ENCODE measurements at places on chromosomes 1 and 21.

GRCh38 chr1:43227143-43227764 is 42.5 kb upstream of the TMEM125 start:
- DNase-seq, result peak; percentile 90

DNA sequence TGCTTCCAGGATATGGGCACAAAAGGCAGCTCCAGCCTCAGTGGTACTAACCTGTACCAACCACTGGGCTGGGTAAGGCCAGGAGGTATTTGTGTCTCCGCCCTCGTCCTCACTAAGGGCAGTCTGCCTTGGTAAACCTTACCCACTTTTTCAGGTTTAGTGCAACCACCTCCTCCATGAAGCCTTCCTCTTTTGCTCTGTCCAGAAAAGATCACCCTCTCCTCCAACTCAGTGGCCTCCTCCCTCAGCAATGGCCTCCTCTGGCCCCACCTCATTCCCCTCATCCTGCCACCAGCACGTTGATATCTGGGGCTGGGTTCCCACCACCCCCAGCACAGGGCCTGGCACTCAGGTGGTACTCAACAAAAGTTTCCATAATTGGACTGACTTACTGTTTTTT is 161.5 kb downstream of the GRIK3 start:
- DNase-seq, result no peak

- DNase-seq, result no peak
Observed at GRCh38 chr1:156283521-156283920, 604 bp upstream of the TMEM79 start.

- no peak for DNase-seq
Observed at GRCh38 chr21:43325968-43326715, 100.8 kb downstream of the SIK1 start.

- DNase-seq, result no peak
Observed at GRCh38 chr1:24286246-24287010, 32.7 kb upstream of the GRHL3 start.

DNA sequence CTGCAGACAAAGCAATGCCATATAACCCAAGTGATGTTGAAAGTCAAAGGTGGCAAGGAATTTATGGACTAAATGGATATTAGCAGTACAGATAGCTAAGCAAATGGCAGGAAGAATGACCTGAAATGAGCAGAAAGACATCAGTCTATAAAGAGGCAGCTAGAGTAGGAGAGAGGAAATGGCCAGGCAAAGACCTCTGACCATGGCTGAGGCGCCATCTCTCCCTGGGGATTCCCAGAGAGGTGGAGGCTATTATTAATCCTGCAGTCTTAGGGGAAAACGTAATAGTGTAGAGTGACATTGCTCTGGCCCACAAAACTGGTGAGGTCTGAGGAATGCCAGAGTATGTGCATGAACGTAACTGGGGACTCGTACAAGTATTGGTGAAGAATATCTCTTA is 563.6 kb upstream of the PRMT6 start:
- DNase-seq, result no peak

DNA sequence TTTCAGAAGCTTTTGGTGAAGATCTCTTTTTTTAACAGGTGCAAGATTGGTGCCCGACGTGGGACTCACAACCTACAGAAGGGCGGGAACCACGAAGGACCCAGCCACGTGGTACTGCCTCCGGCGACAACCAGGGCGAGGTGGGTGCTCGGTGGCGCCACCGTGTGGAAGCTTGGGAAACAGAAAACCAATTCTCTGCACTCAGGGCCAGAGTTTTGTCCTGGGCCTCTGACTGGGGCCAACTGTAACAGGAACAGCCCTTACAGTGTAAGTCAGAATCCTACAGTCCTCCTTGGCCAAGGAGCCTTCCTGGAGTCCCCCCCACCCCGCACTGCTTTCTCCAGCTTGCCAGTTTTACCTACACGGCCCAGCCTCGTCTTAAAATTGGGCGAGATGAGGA is 11.6 kb upstream of the S100A7A start:
- DNase-seq, result peak; percentile 56

DNA sequence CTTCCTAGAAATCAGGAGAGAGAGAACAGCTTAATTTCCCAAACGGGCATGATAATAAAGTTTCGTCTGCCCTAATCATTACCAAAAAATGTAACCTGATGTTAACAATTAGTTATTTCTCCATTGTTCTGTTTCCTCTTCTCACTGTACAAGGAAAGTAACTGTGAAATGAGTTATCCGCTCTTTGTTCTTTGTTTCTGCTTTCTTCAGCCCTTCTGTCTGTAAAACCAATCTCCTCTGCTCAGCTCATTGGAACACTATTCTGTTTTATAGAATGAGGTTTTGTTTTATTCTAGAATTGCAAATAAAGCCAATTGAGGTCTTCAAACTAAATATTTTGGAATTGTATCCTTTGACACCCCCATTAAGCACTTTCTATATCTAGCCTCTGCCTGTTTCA is 8.8 kb upstream of the THEM4 start:
- no peak for DNase-seq

DNA sequence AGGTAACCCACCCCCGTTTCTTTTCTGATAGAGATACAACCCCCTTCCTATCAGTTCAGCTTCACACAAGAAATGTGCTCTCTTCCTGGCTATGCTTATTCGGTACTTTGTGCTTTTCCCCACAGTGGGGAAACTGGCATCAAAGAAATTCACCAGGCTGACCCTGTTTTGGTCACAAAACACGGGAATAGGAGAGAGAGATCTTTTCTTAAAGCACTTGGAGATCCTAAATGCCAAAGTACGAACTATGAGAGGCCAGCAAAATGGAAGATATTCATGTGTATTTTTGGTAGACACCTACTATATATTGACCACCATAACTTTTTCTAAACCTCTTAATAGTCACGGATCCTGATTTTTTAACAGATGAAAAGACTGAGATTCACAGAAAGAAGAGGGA is 30.0 kb downstream of the SLC30A10 start:
- DNase-seq, result no peak

GRCh38 chr1:202234331-202235002 is 40.9 kb downstream of the LGR6 start:
- DNase-seq, result no peak

DNA sequence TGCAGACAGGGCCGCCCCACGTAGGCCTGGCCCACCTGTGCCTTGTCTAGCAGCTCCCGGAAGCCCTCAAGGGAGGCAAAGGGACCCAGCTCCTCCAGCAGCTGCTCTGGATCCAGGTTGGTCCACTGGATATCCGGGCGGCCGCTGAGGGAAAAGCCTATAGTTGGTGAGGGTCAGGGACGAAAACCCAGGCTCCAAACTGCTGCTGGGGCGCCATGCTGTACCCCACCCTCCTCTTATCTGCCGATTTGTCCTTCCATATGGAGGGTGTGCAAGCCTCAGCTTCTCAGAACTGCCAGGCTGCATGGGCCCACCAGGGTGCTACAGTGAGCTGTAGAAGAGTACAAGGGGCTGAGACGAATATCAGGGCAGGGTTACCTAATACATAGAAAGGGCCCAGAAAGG is 12.2 kb downstream of the PTCH2 start:
- DNase-seq, result no peak

DNA sequence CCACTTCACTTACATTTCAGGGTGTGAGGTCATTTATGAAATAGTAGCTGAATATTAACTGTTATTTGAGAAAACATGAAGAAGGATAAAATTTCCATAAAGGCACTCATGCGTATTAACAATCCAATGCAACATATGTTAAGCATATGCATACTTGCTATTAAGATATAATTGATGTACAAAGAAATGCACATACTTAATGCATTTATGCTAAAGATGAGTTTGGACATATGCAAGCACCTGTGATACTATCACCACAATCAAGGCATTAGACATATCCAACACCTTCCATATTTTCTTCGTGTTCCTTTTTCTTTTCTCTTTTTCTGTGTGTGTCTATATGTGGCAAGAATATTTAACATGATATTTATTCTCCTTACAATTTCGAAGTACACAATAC is 464.8 kb upstream of the BRINP3 start:
- DNase-seq, result no peak

DNA sequence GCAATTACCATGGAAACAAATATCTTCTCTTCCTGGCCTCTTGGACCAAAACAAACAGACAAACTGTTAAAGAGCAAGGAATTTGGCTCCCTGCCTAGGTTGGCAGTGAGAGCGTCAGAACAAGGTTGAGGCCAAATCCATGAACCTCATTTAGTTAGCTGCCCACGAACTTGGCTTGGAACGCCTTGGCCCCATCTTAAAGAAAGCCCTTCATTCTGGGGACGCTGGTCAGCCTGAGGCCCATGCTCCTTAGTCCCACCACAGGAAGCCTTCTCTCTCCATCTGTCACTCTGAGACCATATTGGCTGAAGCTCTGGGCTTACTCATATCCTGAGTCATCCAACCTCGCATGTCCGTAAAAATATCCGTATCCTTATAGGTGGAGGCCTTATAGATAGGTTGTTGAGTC is 62.4 kb upstream of the DIRAS3 start:
- DNase-seq, result no peak

GRCh38 chr21:46509741-46510502 is 51.2 kb downstream of the DIP2A start:
- no peak for DNase-seq

- no peak for DNase-seq
Observed at GRCh38 chr1:46553506-46553905, 2.1 kb upstream of the KNCN start.

GRCh38 chr1:65332821-65333220 is 23.5 kb downstream of the DNAJC6 start:
- no peak for DNase-seq

- no peak for DNase-seq
Observed at GRCh38 chr1:75539230-75540116, 71.4 kb downstream of the SLC44A5 start.

DNA sequence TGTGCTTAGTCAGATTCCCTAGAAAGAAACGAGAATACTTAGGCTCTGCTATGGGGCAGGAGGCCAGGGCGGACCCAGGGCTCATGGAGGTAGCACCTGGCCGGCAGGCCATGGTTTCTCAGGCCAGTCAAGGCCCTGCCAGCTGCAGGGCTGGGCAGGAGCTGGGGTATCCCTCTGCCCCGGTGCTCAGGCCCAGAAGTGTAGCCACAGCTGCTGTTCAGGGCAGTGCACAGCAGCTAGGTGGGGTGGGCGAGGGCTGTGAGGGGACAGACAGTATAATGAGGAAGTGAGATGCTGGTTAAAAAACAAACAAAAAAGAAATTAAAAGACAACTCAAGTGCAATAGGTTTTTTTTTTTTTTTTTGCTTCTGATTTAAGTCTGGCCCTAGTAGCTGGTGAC is 34.0 kb upstream of the EDN2 start:
- no peak for DNase-seq

- DNase-seq, result no peak
Observed at GRCh38 chr1:17097787-17098186, 21.5 kb downstream of the PADI2 start.

- no peak for DNase-seq
Observed at GRCh38 chr1:15323989-15324868, 77.2 kb downstream of the FHAD1 start.

- no peak for DNase-seq
Observed at GRCh38 chr1:163970699-163971098, 588.3 kb upstream of the PBX1 start.

- DNase-seq, result no peak
Observed at GRCh38 chr1:17732475-17732874, 22.7 kb upstream of the ACTL8 start.

DNA sequence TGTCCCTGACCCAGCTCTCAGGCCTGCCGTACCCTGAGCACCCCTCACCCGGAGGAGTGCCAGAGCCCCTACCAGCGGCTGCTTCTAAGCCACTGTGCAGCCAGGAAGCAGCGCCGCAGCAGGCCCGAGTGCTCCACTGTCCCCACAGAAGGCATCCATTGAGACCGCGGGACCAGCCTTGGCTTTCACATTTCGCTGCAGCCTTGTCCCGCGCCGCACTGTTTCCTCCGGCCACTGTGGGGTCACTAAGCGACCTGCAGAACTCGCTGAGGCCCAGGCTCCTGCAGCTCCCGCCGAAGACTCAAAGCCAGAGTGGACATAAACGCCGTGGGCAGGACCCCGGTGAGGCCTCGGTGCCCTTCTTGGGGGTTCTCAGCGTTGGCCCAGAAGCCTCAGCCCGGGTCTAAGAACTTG is 3.0 kb downstream of the ALX3 start:
- no peak for DNase-seq

DNA sequence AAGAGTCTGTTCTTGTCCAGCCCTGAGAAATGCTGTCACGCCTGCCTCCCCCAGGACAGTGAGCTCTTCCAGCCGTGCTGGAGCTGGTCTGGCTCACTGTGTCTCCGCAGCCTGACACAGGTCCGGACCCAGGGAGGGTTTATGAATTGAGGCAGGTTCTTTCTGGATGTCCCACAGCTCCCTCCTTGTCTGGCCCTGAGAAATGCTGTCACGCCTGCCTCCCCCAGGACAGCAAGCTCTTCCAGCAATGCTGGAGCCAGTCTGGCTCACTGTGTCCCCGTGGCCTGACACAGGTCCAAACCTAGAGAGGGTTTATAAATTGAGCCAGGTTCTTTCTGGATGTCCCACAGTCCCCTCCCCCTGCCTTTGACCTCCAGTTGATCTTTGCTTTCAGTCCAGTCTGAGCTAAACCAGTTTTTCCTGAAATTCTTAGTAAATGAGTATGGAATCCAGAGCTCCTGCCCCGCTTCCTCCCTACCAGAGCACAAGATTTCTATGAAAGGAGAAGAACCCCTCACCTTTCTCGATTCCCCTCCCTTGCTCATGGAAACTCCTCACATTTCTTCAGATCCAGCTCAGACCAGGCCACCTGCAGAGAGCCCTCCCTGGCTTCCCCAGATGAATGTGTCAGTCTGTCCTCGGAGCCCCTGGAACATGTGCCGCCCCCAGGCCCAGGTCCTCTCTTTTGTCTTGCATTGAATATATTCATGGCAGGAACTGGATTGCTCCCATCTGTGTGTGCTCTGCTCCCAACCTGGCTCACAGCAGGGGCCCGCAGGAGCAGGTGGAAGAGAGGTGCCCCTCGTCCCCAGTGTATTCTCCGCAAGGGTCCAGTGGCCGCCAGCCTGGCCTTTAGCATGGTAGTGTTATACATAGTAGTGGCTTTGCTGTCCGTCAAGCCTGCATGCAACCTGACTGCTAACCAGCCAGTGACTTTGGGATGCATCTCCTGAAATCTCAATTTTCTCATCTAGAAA is 116.3 kb downstream of the EPHB2 start:
- no peak for DNase-seq

GRCh38 chr1:85580872-85581801 is 576 bp downstream of the CCN1 start:
- no peak for DNase-seq

- DNase-seq, result no peak
Observed at GRCh38 chr1:20124456-20125057, 5.2 kb upstream of the PLA2G2D start.

- DNase-seq, result peak; percentile 37
Observed at GRCh38 chr1:21818656-21819055, 6.6 kb downstream of the LDLRAD2 start.

DNA sequence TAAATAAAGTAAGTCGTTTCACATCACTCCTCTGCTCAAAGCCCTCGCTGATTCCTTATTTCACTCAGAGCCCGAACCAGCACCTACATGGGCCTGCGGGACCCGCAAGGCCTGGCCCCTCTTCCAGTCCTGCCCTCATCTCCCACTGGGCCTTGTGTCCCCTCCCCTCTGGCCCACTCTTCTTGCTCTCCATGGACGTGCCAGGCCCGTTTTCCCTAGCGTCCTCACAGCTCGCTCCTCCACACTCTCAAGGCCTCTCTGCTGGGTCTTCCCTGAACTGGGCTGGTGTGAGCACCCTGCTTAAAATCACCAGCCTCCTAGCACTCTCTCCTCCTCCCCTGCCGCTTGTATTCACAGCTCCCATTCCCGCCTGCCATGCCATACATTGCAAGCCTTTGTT is 237.9 kb downstream of the FOXD2 start:
- no peak for DNase-seq

GRCh38 chr1:36279110-36279788 is 26.9 kb upstream of the SH3D21 start:
- no peak for DNase-seq
